ENCODE measurements at places on chromosomes 4 and X.

DNA sequence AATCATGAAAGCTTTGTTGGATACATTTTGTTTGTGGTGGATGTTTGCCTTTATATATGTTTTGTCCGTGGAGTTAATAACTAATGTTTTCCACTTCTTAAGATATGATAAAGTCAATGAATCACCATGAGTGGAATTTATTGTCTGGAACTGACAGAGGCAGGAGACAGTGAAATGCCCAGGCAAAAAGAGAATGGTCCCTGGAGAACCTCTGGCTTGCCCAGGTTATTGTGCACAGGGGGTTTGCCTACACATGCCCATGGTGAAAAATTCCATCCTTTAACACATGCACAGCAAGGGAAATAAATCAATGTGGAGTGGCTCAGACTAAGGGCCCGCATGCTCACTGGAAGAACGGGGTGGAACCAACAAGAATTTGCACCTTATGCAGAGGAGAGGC is 964.3 kb upstream of the GRIA3 start:
- DNase-seq: no peak

DNA sequence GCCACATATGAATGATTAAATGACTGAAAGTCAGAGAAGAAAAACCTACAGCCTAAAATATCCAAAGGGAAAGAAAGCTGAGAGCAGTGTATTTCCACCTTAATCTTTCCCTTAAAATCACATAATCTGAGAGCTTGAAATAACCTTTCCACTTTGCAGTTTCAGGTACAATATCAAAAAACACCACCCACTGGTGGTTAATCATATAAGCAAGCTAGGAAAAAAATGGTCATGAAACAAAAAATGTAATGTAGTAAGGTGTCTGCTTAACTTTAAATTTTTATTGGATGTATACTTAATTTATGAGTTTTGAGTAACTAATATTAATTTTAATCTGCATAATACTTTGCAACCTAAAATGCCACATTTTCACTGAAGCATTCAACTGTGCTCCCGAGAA is 3.2 kb downstream of the PRDM5 start:
- no peak for DNase-seq

DNA sequence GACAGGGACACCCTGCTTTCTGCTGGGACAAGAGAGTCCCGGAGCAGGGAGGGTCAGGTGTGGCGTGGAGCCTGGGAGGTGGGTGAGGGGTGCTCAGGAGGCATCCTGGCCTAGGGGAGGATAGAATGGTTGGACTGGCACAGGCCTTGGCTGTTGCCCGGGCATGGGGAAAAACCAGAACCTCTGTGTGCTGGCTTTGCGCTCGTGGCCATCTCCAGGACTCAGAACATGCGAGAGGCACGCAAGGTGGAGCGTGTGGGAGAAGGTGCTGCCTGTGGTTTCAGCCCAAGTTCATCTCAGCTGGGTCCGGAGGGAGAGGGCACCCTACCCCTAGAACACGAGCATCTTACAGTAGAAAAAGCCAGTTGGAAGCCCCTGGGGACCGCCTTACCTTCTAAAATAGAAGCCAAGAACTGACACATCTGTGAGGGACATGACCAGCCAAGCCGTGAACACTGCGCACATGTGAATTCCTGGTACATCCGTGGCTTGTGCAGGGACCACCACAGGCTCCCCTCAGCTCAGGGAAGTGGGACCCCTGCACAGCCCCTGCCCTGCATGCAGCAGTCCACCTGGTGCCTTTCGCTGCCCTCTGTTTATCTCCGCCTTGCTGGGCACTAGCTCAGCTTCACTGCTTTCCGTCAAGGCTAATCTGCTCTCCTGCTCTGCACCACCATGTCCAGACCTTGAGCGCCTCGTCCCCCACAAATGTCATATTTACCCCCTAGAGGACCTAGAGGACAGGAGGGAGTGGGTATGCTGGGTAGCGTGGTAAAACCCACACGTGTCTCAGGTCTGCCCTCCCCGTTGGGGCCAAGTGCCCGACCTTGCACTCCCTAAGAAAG is 13.5 kb downstream of the MSANTD1 start:
- no peak for DNase-seq

- no peak for DNase-seq
Measured at GRCh38 chrX:119646515-119646914, 40.3 kb upstream of the NKRF start.

DNA sequence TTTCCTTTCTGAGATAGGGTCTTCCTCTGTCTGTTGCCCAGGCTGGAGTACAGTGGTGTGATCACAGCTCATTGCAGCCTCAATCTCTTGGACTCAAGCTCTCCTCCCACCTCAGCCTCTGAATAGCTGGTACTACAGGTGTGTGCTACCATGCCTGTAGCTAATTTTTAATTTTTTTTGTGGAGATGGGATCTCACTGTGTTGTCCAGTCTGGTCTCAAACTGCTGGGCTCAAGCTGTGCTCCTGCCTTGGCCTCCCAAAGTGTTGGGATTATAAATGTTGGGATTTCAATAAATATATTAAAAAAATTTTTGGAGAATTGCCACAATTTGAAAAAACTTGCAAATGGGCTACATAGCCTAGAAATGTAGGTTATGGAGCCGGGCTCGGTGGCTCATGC is 18.5 kb downstream of the RAPGEF2 start:
- DNase-seq: no peak

- DNase-seq: peak; percentile 9
Measured at GRCh38 chr4:61149278-61149677, 50.8 kb upstream of the ADGRL3 start.

DNA sequence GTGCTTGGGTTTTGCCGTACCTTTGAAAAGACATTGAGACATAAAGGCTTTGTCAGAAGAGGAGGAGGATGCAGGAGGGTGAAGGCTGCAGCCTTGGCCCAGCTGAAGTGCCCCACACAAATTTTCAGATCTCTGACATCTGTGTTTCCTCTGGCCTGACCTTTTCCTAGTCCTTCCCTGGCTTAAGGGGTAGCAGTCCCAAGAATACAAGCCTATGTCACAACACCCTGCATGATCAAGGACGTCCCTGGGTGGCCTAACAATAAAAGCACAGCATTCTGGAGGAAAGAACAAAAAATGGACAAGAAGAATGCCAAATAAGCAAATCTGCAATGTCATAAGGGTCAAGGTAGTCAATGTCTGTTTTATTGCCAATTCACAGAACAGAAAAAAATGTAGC is 80.8 kb upstream of the FAM9C start:
- no peak for DNase-seq

GRCh38 chr4:99808260-99808857 is 8.3 kb upstream of the DAPP1 start:
- DNase-seq: peak; percentile 72

GRCh38 chr4:41885456-41885855 is 49.8 kb upstream of the TMEM33 start:
- no peak for DNase-seq

DNA sequence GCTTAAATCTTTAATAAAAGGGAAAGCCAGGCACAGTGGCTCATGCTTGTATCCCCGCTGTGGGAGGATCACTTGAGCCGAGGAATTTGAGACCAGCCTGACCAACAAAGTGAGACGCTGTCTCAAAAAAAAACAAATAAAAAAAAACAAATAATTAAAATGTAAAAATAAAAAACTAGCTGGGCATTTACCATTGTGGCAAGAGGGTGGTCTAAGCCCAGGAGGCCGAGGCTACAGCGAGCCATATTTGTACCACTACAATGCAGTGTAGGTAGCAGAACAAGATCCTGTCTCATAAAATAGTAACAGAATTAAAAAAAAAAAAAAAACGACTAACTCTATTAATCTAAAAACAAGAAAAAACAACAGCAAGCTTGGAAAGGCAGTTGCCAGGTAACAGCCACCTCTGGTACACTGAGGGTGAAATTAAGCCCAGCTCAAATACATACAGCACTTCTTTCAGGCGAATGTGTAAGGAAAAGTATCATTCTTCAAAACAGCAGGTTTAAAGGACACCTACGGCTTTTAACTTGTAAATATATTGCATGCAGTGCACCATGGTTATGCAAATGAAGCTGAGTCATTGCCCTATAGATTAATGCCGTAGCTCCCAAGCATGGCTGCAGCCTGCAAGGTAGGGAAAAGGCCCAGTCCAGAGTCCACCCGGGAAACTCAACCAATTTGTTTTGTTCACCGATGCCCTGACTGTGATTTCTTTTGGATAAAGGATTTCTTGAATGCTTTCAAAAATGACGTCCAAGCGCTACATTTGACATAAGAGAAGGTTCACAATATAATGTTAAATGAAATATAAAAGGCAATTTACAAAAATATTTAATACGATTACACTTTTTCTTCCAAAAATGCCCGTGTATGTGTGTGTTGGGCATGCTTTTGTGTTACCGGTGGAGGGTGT is 14.5 kb upstream of the TXLNG start:
- peak; percentile 79 for DNase-seq

GRCh38 chrX:29318012-29318411 is 730.8 kb downstream of the IL1RAPL1 start:
- no peak for DNase-seq

GRCh38 chrX:123357941-123358340 is 173.9 kb downstream of the GRIA3 start:
- no peak for DNase-seq

DNA sequence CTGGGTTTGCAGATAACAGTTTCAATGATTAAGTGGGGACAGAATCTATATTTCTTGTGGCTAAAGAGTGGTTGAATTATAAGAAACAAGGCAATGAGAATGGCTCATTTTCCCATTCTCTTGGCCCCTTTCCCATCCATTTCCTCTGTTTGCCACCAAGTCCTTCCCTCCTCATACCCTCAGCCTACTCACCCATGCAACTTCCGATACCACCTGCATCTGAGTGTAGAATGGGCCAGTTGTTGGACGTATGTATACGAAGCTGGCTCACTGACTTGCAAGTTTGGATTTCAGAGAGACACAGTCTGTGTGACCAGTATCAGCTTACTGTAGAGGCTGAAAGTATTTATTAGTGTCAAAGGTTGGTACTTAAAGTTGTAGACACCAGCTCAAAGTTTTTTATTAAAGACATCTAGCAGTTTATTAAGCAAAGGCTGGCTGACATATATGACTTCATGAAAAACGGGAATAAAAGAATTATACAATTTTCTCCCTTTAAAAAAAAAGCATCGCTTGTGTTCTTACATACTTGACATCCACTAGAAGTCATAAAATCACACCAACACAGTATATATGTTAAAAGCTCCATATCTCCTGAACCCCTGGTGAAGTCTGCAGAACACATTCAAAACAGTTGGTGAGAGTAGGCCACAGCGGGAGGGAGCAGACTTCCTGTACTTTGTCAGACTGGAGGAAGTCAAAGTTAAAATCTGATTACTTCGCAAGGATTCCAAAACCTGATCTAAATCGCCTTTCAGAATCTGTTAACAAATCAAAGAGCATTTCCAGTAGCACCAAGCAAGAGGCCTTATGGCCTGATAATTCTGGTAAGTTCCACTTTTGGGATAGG is 22.4 kb upstream of the STIM2 start:
- DNase-seq: peak; percentile 67
